ENCODE measurements at places on chromosomes 1 and 21.

GRCh38 chr1:15820478-15820877 is 13.0 kb upstream of the UQCRHL start:
- DNase-seq = no peak

DNA sequence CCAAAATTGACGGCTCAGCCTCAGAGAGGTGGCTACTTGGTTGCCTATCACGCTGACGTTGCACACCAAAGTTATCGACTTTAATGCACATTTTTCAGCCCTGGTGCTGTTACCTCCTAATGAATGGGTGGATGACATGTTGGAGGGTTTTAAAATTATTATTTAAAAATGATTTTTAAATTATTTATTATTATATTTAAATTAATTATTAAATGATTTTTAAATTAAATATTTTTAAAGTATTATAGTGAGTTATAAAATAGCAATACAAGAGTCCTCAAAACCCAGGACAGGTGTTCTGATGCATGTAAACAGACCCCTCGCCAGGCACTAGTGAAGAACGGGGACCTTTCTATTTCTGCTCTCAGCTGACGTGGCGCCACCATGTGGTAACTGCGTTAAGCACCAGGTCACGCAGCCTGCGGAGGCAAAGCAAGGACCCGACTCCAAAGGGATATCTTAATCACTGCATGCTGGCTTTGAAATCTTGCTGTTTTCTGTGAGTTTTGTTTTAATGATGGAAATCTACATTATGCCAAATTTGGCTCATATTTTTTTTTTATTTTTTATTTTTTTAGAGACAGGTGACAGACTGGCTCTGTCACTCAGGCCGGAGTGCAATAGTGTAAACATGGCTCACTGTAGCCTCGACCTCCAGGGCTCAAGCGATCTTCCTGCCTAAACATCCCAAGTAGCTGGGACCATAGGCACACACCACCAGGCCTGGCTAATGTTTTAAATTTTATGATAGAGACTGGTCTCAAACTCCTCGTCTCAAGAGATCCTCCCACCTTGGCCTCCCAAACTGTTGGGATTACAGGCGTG is 22.6 kb downstream of the CASP9 start:
- no peak for DNase-seq

GRCh38 chr1:28540651-28541050 is 12.2 kb upstream of the TRNAU1AP start:
- DNase-seq = no peak

- DNase-seq = no peak
Observed at GRCh38 chr1:63200676-63201075, 121.7 kb upstream of the FOXD3 start.

All from stimulated activated CD8-positive, alpha-beta memory T cell treated with anti-CD3 and anti-CD28 coated beads, Interleukin-2, amount 100 ng/mL, for 1 hour (primary cell).